ENCODE measurements at places on chromosomes 12 and 14.
A peak's percentile ranks its signal among the peaks of the same experiment; 100 is the strongest.

- DNase-seq, result no peak
These were observed 17.8 kb downstream of the EIF2S1 start for GRCh38 chr14:67377916-67378315.

- no peak for DNase-seq
These were observed 3.7 kb downstream of the MAX start for GRCh38 chr14:65098586-65098985.

DNA sequence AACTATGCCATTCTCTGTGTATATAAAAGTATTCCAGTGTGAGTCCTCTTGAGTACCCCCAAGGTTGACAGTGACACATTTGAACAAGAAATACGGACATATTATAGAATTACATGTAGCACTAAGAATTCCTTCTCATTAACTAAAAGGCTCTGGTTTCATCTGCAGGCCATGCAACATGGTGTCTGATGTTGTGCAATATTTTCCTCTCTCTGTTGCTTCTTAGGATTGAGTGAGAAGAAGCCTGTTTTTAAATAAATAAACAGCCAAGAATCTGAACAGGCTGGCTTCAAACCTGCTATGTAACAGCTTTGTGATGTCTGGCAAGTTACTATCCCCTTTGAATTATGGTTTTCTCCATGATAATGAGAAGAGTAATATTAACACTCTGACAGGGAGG lies 22.2 kb upstream of the CCER1 start:
- no peak for DNase-seq

DNA sequence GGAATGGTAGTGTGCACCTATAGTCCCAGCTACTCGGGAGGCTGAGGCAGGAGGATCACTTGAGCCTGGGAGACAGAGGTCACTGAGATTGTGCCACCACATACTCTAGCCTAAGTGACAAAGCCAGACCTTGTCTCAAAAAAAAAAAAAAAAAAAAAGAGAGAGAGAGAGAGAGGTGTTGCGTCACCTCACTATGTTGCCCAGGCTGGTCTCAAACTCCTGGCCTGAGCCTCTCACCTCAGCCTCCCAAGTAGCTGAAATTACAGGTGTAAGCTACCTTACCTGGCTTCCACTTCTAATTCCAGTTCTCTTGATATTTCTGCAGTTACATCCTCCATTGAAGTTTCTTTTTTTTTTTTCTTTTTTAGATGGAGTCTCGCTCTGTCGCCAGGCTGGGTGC lies 94.3 kb downstream of the PRICKLE1 start:
- DNase-seq, result no peak

GRCh38 chr12:46788072-46788887 lies 37.5 kb downstream of the SLC38A4 start:
- DNase-seq, result no peak

GRCh38 chr12:57845478-57846284 lies 848 bp downstream of the CTDSP2 start:
- no peak for DNase-seq

DNA sequence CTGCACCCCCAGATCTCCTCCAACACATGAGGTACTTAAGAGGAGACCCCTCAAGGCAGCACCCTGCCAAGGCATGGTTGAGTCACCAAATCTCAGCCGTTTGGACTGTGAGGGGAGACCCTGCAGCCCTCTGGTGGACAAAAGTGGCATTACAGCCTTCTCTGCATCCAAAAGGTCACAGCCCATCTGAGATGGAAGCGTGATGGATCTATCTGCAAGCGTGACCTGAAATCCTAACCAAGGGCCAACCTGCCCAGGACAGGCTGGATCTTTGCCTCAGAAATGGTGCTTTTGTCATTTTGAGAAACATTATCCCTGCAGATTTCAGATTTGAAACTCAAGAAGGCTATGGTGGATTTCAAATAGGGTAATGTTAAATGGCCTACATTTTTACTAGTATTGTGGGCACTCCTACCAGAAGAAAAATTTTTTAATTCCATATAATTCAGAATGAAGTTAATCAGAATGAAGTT lies 23.7 kb upstream of the DHRS4 start:
- DNase-seq, result peak; percentile 60

DNA sequence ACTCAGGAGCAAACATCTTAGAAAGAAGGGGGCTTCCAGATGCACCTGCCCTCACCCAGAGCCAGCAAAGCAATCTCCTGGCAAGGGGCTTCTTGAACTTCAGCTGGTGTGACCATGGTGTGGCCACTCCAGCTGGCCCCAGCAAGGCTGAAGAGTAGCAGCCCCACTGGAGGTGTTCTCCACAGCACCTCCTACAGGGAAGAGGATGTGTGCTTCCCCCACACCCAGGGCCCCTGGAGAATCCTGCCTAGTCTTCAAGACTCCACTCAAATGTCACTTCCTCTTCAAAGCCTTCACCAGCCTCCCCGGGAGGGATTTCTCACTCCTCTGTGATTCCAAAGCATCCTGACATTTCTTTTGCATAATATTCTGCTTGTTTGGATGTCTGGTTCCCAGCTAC lies 8.5 kb downstream of the RAB15 start:
- no peak for DNase-seq

- no peak for DNase-seq
These were observed 106.4 kb upstream of the SYT10 start for GRCh38 chr12:33546004-33546403.

- DNase-seq, result no peak
These were observed 131.9 kb downstream of the EXOC5 start for GRCh38 chr14:57136669-57137328.

DNA sequence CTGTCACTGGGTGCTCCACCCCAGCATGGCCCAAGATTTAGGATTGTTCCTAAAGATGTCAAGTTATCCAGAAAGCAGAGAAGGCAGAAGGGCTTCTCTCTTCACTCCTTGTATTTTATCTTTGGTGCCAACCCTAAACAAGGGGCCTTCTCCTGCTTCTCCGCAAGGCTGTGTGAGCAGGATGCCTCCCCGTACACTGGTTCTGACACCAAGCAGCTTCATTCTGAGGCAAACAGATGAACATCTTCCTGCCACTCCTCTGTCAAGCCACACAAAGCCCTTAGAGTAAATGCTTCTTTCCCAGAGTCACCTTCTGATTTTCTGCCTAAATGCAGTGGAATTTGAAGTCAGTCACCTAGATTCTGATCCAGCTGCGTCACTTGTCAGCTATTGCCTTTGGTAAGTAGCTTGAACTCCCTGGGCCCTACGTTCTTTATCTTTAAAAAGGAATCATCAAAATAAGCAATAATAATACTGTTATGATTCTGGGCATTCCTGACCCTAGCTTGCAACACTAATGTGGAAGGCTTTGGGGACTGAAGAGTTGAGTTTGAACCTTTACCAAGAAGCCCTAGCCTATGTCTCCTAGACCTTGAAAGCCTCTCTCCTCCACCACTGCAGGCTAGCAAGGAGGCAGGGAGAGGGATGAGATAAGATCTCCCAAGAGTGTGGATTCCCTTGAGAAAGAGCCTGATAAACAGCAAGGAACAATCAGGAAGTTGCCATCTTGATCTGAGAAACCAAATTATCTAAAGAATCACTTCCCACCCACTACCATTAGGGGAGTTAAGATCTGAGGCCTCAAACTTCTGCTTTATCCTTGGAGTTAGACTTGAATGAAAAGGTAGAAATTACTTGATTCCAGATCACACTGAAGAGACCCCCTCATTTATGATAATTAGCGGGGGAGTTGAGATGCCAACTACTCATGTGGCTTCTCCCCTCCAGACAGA lies 5.7 kb downstream of the KRT73 start:
- DNase-seq, result no peak

DNA sequence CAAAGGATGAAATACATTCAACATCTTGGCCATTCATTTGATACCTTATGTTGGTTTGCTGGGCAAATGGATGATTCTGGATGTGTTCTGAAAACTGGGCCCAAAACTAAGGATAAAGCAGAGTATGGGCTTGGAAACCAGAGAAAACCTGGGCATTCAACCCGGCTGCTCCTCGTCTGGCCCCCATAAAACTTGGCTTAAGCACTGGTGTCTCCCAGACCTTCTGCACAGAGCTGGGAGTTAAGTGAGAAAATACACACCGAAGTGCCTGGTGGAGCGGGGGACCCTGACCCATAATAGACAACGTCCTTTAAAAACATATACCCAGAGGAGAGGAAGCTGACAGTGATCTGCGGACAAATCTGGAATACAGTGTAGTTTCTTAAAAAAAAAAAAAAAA lies 112.5 kb downstream of the FOXN3 start:
- DNase-seq, result no peak

GRCh38 chr14:37270629-37271028 lies 72.9 kb downstream of the MIPOL1 start:
- no peak for DNase-seq

DNA sequence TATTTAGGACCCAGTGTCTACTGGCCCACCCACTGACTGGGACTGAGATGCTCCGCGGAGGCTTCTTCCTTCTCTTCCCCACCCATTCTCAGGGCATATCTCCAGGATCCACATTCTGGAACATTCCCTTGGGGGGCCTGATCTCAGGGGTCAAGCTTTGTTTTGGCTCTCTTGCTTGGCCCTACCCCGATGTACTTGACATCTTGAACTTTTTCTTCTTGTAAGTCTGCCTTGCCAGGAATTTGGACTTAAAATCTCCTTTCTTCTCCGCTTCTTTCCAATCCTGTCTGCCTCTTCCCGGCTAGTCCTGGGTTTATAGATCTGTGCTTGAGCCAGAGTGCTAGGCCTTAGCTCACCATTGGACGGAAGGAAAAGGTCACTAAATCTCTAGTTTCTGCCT lies 22.1 kb downstream of the DACT1 start:
- no peak for DNase-seq

- no peak for DNase-seq
These were observed 8.5 kb downstream of the FOXG1 start for GRCh38 chr14:28774764-28775735.

DNA sequence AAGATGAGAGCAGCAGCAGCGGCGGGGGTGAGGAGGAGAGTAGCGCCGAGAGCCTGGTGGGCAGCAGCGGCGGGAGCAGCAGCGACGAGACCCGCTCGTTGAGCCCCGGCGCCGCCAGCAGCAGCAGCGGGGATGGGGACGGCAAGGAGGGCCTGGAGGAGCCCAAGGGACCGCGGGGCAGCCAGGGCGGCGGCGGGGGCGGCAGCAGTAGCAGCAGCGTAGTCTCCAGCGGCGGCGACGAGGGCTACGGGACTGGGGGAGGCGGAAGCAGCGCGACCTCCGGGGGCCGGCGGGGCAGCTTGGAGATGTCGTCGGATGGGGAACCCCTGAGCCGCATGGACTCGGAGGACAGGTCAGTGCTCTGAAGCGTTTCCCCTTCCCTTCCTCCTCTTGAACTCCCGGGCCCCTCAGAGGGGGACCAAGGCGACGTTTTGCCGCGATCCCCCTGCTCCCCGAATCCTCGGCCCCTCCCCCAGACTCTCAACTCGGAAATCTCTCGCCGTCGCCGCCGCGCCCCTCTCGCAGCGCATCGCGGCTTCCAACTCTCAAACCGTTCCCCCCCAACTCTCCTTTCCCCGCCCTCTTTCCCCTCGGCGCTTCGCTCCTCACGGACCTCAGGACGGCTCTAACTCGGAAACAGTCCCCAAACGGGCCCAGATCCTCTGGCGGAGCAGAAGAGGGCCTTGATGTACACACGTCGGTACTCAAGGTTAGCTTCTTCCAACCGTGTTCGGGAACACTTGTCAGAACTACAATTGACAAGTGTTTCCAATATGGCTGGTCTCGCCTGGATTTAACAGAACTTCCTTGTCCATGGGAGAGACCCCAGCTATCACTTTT lies 947 bp downstream of the AEBP2 start:
- DNase-seq, result no peak

- DNase-seq, result no peak
These were observed 6.0 kb downstream of the FBXW8 start for GRCh38 chr12:116916714-116917114.

DNA sequence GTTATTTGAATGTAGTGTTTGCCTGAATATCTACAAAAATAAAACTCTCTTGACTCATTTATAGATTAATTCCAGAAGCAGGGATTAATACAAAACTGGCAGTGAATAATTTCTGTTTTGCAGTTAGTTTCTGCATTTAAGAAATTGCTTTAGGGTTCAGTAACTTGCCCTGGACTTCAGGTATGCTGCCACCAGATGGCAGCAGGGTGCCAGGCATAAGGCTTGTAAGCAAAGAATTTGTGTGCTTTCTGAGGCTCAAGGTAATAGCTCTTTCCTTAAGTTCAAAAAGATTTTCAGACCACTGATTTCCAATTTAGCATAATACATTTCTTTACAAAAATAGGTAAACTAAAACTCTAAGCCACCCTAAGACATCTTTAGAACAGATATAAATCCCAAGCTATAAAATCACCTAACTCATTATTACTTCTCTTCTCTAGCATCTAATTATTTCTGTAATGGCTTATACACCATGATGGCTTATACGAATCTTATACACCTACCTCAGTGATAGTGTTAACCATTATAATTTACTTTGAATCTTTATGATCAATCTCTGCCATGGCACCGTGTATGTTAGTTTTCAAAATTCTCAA lies 398.3 kb downstream of the APAF1 start:
- DNase-seq, result no peak

GRCh38 chr14:65339866-65340265 lies 72.7 kb upstream of the FUT8 start:
- DNase-seq, result no peak

- no peak for DNase-seq
These were observed 11.7 kb upstream of the RIPK3 start for GRCh38 chr14:24351517-24351916.

GRCh38 chr12:32467959-32468863 lies 68.9 kb downstream of the FGD4 start:
- DNase-seq, result no peak

DNA sequence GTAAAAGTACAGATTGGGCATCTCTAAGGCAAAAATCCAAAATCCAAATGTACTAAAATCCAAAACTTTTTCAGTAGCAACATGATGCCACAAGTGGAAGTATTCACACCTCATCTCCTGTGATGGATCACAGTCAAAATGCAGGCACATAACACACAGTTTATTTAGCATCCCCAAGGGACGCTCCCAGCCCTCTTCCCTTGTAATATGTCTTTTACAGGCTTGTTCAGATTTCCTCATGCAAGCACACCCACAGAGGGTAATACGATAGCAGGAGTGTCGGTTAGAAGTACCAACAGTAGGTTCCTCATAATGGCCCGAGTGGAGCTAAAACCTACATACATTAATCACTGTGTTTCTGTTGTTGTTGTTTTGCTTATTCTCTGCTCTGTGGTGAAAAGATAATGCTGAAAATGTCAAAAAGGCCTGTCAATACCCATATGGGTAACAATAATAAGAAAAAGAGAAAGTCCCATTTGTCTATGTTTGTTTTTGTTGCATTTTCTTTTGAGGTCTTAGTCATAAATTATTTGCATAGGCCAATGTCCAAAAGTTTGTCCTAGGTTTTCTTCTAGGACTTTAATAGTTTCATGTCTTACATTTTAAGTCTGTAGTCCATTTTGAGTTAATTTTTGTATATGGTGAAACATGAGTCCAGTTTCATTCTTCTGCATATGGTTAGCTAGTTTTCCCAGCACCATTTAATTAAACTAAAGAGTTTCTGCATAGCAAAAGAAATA lies 133.1 kb downstream of the LRIG3 start:
- no peak for DNase-seq

DNA sequence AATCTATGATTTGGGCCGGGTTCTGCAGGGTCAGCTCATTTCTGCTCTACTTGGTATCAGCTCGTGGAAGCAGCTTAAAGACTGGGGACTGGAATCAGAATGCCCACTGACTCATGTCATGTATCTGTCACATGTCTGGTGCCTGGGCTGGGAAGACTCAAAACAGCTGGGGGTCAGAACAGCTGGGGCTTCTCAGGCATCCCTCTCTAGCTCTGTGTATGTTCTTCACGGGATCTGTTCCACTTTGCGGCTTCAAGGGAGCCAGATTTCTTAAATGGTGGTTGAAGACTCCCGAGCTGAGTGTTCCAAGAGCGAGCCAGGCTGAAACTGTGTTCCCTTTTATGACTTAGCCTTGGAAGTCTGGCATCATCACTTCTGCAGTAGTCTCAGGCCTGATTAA lies 11.9 kb downstream of the AEBP2 start:
- no peak for DNase-seq

All from thoracic aorta (tissue), 2 donors.